ENCODE measurements at places on chromosomes 3 and 15. TPM values are rescaled to one million over a fixed set of nuclear protein-coding genes. Genes with fewer than 3 reads are reported as not detected.

The UMPS gene
- total RNA-seq, result 15.9 TPM

The BFSP2 gene
- not detected for total RNA-seq

The SLC27A2 gene
- not detected for total RNA-seq

The GRIP2 gene
- 8.6 TPM for total RNA-seq

The UQCC5 gene
- 14.0 TPM for total RNA-seq

The GOLGA6A gene
- not detected for total RNA-seq

The STXBP5L gene
- total RNA-seq, result not detected

The GCSAM gene
- not detected for total RNA-seq

The PGBD4 gene
- 1.7 TPM for total RNA-seq

The GRK7 gene
- total RNA-seq, result not detected
